ENCODE measurements at places on chromosomes 12 and 14.

GRCh38 chr14:75132382-75133086, 5.7 kb upstream of the NEK9 start:
- peak; percentile 78 for DNase-seq

GRCh38 chr12:105793421-105793820, 345.3 kb downstream of the NUAK1 start:
- DNase-seq: no peak

DNA sequence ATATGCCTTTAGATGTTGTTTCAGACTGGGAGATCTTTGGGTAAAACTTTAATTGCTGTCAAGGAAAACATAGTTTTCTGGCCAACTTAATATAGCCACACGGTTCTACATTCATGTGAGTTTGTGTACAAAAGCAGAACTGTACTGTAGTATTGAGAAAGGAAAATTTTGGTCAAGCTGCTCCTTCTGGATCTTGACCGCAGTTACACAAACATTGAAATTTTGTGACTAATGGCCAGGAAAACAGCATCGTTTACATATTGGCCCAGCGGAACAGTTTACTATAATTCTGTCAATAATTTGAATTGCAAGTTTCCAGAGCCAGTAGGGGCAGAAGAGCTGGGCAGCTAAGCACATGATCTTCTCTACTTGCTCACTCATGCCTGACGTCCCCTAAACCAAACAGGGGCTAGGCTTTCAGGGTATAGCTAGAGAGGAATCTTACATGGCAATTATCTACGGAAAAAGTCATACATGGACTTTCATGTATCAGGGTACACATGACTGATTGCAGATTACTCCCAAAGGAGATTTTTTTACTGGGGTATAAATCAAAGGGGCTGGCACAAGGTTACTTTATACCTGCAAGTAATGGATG, 11.4 kb upstream of the ART4 start:
- DNase-seq: no peak

GRCh38 chr12:113297214-113297587, 37.7 kb downstream of the SLC8B1 start:
- no peak for DNase-seq

- DNase-seq: no peak
These were observed 13.1 kb downstream of the DACT1 start for GRCh38 chr14:58650857-58651256.

GRCh38 chr14:32012571-32012970, 64.5 kb upstream of the ARHGAP5 start:
- no peak for DNase-seq

DNA sequence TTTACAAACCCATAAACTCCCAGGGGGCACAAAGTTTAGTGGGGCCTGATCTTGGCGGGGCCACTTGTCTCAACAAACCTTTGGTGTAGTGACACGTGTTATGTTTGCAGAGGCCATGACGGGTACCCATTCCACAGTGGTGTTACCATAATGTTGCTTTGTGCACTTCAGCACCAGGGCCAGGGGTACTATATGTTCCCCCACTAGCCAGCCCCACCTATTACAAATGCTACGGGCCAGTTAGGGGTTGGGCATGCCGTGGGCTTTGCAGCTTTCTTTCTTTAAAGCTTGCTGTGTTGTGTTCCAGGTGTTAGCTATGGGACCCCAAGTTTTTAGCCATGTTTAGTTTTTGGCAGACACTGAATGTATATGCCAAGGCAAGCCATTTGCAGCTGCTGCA, 30.8 kb upstream of the G2E3 start:
- DNase-seq: no peak

GRCh38 chr14:54756656-54757392, 145.8 kb downstream of the GCH1 start:
- DNase-seq: no peak

GRCh38 chr12:52942066-52942900, 6.6 kb upstream of the KRT18 start:
- DNase-seq: no peak

GRCh38 chr14:96598332-96598928, 96.2 kb downstream of the PAPOLA start:
- DNase-seq: no peak

DNA sequence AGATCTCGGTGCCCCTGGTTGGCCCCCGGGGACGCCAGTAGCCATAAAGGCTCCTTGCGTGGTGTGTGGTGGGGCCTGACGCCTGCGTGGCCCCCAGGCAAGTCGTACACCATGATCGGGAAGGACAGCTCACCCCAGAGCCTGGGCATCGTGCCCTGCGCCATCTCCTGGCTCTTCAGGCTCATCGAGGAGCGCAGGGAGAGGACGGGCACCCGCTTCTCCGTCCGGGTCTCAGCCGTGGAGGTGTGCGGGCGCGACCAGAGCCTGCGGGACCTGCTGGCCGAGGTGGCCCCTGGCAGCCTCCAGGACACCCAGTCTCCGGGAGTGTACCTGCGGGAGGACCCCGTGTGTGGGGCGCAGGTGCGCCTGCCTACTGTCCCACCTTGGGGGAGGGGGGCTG, 34.5 kb downstream of the KIF26A start:
- no peak for DNase-seq
